ENCODE measurements at places on chromosomes 16 and 17.
A peak's percentile ranks its signal among the peaks of the same experiment; 100 is the strongest.

GRCh38 chr16:79409978-79410377 is 190.6 kb downstream of the MAF start:
- DNase-seq, result no peak

DNA sequence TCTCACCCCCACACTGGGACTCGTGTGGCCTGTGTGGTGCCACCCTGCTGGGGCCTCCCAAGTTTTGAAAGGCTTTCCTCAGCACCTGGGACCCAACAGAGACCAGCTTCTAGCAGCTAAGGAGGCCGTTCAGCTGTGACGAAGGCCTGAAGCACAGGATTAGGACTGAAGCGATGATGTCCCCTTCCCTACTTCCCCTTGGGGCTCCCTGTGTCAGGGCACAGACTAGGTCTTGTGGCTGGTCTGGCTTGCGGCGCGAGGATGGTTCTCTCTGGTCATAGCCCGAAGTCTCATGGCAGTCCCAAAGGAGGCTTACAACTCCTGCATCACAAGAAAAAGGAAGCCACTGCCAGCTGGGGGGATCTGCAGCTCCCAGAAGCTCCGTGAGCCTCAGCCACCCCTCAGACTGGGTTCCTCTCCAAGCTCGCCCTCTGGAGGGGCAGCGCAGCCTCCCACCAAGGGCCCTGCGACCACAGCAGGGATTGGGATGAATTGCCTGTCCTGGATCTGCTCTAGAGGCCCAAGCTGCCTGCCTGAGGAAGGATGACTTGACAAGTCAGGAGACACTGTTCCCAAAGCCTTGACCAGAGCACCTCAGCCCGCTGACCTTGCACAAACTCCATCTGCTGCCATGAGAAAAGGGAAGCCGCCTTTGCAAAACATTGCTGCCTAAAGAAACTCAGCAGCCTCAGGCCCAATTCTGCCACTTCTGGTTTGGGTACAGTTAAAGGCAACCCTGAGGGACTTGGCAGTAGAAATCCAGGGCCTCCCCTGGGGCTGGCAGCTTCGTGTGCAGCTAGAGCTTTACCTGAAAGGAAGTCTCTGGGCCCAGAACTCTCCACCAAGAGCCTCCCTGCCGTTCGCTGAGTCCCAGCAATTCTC is 27.4 kb downstream of the STH start:
- no peak for DNase-seq

GRCh38 chr16:3182608-3183444 is 5.2 kb upstream of the OR1F1 start:
- DNase-seq, result no peak

DNA sequence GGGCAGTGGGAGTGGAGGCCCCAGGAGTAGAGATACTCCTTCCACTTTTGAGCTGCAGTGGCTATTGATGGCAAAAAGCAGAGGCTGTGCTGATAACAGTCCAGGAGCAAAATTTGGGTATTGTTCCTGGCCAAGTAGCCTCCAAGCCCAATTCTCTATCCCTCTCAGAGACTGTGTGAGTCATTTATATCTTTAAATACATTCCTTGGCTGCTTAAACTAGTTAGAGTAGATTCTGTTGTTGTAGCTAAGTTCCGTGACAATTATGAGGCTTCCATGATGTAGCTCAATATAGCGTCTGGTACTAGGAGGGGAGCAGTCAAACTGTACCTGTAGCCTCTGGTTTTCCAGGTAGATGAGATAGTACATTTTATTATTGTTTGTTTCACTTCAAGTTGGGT is 19.9 kb upstream of the UBE2G1 start:
- no peak for DNase-seq

GRCh38 chr17:68196394-68197090 is 51.3 kb upstream of the AMZ2 start:
- no peak for DNase-seq

DNA sequence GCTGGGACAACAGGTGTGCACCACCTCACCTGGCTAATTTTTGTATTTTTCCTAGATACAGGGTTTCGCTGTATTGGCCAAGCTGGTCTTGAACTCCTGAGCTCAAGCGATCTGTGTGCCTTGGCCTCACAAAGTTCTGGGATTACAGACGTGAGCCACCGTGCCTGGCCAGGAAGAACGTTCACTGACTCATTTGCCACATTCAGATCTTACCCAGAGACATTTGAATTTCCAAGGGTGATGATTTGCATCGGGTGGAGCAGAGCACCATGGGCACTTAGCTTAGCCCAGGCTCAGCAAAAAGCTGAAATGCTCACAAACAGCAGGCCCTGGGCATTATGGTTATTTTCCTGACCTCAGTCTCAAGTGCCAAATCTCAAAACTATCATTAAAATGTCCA is 14.5 kb upstream of the ADORA2B start:
- DNase-seq, result no peak

- no peak for DNase-seq
Measured at GRCh38 chr16:85931596-85932402, 32.8 kb downstream of the IRF8 start.

GRCh38 chr17:81477173-81477572 is 35.4 kb downstream of the ACTG1 start:
- DNase-seq, result no peak

- no peak for DNase-seq
Measured at GRCh38 chr17:46038937-46039336, 39.9 kb downstream of the STH start.

GRCh38 chr17:4854111-4854681 is 21.1 kb downstream of the MINK1 start:
- DNase-seq, result peak; percentile 42

DNA sequence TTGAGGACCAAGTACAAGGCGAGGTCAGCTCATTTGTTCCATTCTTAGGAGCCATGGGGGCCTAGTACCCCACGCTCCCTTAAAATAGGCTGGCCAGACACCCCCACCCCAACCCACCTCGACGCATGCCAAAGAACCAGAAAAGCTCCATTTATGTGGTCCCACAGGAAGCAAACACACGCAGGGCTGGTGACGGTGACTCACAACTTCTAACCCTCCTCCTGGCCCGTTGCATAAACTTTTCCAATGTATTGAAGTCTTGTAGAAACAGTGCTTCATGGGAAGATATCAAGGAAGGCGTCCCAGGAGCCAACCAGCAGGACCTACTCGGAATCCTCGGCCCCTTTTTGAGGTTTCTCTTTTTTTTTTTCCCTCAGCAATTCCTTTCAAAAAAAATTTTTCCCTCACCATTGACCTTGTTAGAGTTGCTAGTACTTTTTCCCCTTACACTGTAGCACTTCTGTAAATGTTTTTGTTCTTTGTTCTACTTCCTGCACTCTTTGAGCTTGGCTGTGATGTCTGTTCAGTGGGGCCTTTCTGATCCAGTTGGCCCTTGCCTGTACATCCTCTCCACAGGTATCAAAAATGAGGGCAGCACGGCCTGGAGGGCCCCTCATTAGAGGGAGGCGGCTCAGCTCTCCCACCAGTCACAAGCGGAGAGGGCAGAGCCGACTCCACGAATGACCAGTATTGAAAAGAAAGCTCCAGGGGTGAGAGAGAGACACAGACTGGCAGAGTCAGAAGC is 208.3 kb downstream of the RGS9 start:
- no peak for DNase-seq

Measured in fibroblast of skin of left biceps (primary cell).